ENCODE measurements at places on chromosomes 16 and 17.

DNA sequence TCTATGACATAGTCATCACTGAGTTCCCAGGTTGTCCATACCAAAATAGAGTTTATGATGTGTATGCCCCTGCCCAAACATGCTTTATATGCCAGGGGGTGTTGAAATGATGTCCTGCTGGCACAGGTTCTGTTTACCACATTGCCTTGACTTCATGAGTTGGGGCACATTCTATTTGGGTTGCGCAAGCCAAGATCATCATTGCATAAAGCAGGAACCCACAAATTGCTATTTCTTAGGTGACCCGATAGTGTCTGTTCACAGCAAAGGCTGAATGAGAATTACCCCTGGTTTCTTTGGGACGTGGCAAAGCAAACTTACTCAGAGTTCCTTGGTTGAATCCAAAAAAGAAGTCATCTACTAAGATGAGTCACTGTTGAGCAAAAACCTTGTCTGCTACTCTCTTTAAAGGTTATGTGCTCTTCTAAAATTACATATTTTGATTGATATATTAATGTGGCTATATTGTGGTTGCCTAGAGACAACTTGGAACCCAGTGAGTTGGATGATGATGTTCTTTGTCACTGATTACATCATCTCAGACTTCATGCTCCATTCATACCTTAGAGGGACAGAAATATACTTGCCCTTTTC lies 912.6 kb upstream of the SOX9 start:
- no peak for DNase-seq

GRCh38 chr16:60586493-60586892 lies 1449.7 kb downstream of the CDH8 start:
- no peak for DNase-seq

DNA sequence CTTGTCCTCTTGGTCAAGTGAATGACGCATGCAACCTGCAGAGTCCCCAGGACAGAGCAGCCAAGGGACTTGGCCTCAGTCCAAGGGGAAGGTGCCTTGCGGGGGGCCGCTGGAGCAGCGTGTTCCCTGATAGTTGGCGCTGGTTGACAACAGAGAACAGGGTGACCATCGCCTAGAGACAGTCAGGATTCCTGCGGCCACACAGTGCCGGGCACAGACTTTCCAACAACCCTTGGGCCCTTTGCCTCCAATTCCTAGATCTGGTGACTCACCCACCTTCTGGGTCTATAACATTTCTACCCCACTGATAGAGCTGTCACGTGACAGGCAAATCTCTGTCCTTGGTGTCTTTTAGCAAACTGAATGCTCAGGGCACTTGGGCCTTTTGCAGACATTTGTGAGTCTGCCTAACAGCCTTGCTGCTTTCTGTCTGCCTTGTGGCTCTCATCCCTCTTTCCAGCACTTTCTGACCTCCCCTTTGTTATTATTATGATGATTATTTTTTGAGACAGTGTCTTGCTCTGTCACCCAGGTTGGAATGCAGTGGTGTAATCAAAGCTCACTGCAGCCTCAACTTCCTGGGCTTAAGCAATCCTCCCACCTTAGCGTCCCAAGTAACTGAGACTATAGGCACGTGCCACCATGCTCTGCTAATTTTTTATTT lies 11.9 kb upstream of the TEDC2 start:
- no peak for DNase-seq

GRCh38 chr17:76535788-76536510 lies 1.6 kb downstream of the CYGB start:
- no peak for DNase-seq

GRCh38 chr17:57487573-57487972 lies 231.2 kb downstream of the MSI2 start:
- DNase-seq = no peak

- DNase-seq = no peak
Observed at GRCh38 chr17:81259058-81259605, 20.0 kb downstream of the NDUFAF8 start.

DNA sequence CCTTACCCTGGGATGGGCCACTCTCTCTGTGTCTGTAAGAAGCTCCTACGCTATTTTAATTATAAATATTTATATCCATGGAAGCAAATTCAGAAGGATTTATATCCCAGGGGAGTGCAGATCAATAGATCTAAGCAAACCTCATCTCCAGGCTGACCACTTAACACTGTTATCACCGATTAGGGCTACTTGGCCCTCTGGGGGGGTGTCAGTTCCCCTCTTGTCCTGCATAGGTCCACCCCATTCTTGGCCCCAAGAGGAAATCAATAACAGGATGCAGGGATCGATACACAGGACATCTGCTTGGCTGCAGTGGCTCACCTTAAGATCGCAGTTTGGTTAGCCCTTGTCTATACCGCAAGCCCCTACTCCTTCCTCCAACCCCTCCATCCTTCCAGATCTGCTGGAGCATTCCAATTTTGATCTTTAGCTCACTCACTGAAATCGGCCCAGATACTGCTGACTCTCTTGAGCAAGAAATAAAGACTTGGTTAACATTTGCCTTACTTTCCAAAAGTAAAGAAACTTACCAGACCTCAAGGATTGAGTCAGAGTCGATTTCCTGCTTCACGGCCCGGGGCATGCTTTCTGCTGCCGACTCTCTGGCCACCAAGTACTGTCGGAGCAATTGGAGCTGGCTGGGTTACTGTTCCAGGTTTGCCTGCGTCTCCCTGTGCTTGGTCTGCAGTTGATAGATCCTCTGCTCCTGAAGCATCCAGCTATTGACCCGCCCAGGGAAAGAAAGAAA lies 112.3 kb upstream of the PMFBP1 start:
- no peak for DNase-seq

Measured in CD4-positive, alpha-beta memory T cell (primary cell).